ENCODE measurements at places on chromosomes 12 and 14.

DNA sequence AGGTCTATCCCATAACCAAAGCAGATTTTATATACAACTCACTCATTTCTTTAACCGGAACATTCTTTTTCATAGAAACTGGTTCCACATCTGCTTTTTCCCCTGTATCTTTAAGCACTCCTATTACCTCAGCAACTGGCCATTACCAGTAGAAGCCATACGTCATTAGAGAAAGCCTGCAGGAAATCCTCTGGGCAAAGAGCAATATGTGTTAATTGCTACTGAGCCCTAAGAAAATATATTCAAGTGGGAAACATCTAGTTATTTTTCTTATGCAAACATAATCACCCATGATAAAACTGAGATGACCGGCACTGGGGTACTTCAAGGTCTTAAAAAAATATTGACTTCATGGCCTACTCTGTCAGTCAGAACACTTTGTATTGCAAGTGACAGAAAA, 28.2 kb upstream of the CPSF6 start:
- no peak for DNase-seq

DNA sequence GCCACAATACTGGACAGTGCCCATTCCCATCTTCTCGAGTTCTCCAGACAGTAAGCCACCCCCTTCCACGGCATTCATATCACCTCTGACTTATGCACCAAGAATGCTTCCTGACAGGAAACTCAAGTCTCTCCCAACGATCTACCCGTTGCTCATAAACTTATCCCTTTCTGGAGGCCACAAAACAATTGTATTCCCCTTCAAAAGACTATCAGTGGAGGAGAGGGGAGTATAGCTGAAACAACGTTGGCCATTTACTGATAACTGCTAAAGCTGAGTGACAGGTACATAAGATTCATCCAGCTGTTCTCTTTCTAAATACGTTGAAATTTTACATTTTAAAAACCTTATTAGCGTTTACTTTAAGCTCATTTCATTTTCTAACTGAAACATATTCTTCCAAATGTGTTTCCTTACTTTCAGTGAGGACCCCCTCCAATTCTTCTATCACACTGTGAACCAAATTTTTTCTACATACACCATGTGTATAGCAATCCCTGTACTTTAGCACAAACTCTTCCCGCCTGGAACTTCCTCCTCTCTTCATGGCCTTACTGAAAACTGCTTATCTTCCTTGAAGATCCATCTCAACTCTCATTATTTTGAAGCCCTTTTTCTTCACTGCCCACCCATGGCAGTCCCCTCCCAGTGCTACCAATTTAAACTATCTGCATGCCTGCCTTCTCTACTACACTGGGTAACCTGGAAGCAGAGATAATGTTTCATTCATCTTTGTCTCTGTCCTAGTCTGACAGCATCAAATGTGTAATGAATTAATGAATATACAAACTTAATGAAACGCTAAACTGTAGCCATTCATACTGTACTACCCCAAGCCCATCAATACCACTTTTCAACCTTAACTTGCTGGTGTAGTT, 28.8 kb downstream of the ATXN2 start:
- DNase-seq: no peak

DNA sequence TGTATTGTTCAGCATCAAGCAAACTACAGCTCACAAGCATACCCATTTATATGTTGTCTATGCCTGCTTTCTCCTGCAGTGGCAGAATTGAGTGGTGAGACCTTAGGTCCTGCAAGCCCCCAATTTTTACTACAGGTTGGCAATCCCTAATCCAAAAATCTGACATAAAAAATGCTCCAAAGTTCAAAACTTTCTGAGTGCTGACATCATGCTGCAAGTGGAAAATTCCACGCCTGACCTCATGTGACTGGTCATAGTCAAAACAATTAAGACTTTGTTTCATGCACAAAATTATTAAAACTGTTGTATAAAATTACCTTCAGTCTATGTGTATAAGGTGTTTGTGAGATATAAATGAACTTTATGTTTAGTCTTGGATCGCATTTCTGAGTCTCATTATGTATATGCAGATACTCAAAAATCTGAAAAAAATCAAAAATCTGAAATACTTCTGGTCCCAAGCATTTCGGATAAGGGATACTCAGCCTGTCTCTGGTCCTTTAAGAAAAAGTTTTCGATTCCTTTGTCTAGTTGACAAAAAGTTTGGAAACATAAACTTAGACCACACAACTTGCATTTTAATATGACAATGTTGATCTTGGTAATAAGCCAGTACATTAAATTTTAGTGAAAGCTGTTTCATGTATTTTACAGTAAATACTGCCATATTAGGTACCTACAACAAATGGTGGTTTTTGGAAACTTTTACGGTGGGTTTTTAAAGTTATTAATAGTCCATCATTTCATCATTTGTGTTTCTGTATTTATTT, 81.5 kb downstream of the AEBP2 start:
- no peak for DNase-seq

- DNase-seq: no peak
Measured at GRCh38 chr12:131806674-131807073, 21.5 kb upstream of the MMP17 start.

GRCh38 chr12:23039834-23040233, 414.9 kb downstream of the ETNK1 start:
- no peak for DNase-seq

DNA sequence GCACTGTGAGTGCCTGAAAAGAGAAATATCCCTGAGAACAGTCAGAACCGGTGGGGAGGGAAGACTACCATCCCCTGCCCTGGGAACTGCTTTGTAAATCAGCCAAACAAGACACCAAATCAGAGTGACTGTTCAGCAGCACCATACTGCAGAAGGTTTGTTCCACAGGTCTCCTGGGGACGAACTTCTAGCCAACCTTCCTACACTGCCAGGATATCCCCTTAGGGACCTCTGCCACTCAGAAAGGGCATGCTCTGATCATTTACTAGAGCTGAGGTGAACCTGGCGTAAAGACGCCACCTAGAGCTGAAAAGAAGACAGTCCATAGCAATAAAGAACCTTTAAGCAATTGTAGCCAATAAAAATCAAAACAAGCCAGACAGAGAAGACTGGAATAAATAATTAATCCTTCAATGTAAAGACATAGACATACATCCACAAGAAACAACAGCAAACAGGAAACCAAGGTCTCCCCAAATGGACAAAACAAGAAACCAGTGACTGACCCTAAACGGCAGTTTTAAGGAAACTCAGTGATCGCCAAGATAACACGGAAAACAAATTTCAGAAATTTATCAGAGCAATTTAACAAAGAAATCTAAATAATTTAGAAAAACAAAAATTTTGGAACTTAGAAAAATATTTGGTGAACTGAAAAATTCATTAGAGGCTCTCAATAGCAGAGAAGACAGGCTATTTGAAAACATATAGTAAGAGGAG, 228.1 kb upstream of the AMIGO2 start:
- no peak for DNase-seq

GRCh38 chr14:92866901-92867865, 55.8 kb upstream of the CHGA start:
- no peak for DNase-seq

GRCh38 chr14:84591827-84592445, 938.0 kb upstream of the FLRT2 start:
- DNase-seq: no peak

DNA sequence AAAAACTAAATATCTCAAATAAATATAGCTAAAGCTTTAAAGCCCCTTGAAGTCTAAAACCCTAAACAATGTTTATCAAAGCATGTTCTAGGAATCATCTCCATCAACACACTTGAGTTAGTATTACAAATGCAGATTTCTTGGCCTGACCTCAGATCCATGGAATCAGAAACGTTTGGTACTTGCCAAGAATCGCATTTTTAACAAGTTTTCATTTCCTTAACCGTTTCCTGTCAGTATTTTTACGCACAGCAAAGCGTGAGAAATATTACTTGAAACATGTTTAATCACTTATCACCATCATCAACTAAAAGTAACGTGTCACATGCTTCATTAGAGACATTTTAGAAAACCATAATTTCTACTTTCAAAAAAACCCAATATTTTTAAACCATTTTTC, 9.7 kb downstream of the SLCO1C1 start:
- no peak for DNase-seq

Measured in stimulated activated CD8-positive, alpha-beta memory T cell treated with anti-CD3 and anti-CD28 coated beads, Interleukin-4, amount 100 ng/mL, for 1 hour (primary cell).